ENCODE measurements at places on chromosomes 5 and 9.

- DNase-seq = peak; percentile 33
Observed at GRCh38 chr5:56464935-56465768, 232.0 kb upstream of the ANKRD55 start.

DNA sequence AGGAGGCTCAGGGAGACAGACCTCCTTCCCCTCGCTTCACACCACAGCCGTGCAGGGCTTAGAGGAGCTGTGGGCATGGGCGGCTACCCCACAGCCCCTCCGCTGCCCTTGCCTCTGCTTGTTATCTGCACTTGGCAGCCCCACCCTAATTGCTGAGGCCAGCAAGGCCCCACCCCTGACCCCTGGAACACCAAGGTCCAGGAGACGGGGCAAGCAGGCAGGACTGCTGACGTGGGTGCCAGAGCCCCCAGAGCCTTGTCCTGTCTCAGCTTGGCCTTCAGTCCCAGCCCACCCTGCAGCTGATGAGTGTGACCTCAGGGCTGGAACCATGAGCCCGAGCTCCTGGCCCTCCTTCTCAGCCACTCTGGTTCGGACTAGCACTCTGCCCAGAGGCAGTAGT is 29.1 kb upstream of the NEURL1B start:
- no peak for DNase-seq

GRCh38 chr5:140480310-140481014 is 67.0 kb upstream of the EIF4EBP3 start:
- DNase-seq = peak; percentile 5

- DNase-seq = no peak
Observed at GRCh38 chr5:134098690-134099089, 15.8 kb upstream of the TCF7 start.

- DNase-seq = no peak
Observed at GRCh38 chr5:99586878-99587277, 658.1 kb upstream of the CHD1 start.

GRCh38 chr9:90815944-90816357 is 14.3 kb downstream of the SYK start:
- no peak for DNase-seq

- DNase-seq = peak; percentile 55
Observed at GRCh38 chr5:137858223-137858916, 9.3 kb upstream of the MYOT start.

DNA sequence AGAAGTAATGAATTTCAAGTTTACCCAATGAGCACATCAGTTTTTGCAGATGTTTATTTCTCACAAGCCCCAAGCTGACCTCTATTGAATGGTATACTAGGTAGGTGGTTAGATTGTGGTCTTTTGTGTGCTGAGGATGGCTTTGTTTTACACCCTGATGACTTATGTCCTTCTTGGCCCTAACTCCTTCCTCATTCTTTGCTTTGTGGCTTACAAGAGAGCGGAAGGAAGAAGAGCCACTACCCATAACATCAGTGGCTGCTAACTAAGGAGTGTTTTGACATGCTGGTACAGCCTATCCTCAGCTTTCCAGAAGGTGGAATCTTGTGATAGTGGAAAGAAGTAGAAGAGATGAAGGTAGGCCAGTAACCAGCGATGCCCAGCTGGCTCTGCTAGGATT is 85.7 kb upstream of the NTRK2 start:
- no peak for DNase-seq

GRCh38 chr9:116589392-116590354 is 97.4 kb upstream of the TRIM32 start:
- peak; percentile 74 for DNase-seq

DNA sequence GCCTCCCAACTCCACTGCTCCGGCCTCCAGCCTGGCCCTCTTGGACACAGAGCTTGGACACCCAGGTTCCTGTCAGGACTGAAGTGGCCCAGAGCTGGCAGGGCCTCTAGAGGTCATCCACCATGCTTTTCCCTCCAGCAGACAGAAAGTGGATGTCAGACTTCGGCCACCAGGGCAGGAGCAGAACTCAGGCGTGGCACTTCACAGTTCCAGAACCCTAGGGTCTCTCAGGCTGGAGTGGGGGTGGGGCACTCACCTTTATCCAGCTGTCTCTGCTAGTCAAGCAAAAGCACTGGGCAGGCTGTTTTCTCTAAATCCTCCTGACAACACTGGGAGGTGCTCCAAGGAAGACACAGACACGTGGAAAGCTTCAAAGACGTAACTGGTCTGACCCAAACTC is 35.6 kb upstream of the N4BP3 start:
- no peak for DNase-seq

DNA sequence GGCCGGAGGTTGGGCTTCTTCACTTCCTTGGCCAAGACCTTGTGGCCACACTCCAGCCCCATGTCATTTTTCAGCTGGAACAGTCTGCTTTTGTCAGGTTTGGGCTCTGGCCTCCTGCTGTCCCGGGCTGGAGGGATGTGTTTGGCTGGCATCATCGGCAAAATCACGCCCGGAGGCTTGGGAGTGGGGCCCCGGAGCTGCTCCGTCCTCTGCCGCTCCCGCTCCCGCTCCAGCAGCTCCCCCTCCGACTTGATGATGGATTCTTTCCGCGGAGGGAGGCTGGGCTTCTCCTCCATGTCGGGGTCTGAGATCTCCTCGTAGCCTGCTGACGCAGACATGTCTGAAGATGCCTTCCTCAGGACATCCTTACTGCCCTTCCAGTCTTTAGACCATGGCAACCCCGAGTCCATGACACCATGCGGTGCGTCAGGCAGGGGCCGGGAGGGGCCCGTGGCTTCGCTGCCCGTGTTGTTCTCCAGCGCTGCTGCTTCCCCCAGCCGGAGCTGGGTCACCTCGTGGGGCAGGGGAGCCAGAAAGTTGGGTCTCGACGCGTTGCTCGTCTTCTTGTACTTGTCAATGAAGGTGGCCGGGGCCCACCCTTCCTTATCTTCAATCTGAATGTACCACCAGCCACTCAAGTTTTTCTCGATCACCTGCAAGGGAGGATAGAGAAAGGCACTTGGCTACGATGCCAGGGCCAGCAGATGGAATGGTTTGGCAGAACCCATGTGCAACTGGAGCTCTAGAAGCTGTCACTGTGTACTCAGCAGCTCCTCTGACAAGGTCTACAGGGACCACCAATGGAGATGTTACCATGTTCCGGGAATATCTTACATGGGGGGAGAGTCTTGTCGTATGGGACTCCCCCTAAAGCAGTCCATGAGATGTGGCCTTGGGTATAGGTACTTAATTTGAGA is 56.0 kb upstream of the UBTD2 start:
- DNase-seq = no peak

DNA sequence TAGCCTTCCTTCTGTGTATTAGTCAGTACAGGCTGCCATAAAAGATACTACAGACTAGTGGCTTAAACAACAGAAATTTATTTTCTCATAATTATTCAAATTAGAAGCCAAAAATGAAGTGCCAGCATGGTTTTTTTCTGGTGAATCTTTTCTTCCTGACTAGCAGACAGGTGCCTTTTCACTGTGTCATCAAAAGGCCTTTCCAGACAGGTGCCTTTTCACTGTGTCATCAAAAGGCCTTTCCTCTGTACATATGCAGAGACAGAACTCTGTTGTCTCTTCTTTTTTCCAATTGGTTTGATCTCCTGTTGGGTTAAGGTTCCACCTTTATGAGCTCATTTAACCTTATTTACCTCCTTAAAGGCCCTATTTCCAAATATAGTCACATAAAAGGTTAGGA is 599.9 kb downstream of the ISL1 start:
- no peak for DNase-seq

GRCh38 chr5:50441493-50441955 is 436 bp upstream of the EMB start:
- DNase-seq = no peak

DNA sequence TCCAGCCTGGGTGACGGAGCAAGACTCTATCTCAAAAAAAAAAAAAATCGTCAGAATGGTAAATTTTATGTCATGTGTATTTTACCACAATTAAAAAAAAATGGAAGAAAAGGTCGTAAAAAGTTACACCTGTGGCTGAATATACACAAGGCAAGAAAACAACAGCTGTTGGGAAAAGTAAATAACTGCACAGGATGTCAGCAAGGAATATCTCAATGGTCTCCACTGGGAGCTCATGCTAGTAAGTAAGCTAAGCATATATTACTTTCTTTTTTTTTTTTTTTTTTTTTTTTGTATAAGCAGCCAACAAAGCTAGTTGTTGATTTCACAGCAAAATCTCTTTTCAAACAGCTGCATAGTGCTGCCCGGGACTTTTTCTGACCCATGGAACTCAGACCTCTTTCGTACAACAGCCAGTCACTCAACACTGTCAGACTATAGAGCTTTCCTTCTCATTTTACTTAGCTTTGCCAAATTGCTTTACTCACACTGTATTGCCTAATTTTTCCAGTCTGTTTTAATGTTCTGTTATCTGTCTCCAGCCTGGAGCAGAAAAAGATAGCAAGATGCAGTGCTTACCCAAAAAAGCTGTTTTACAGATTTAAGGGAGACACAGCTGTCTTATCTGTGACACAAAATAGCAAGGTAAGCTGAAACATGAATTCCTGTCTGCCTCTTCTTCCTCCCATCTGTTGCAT is 175.9 kb downstream of the ENC1 start:
- peak; percentile 17 for DNase-seq

GRCh38 chr9:123338710-123339665 is 17.0 kb upstream of the CRB2 start:
- DNase-seq = peak; percentile 53

GRCh38 chr5:10649666-10650380 is 86.0 kb downstream of the ANKRD33B start:
- DNase-seq = no peak

GRCh38 chr5:179128976-179129375 is 68.8 kb downstream of the ZNF354C start:
- DNase-seq = no peak

- DNase-seq = peak; percentile 63
Observed at GRCh38 chr9:93207326-93207814, 23.4 kb downstream of the WNK2 start.
